ENCODE measurements at places on chromosomes 4 and X. TPM values are rescaled to one million over a fixed set of nuclear protein-coding genes. Genes with fewer than 3 reads are reported as not detected.

Gene IL21
- not detected for polyA plus RNA-seq

Gene DCX
- polyA plus RNA-seq, result 1.8 TPM

Gene PALLD
- 220 TPM for polyA plus RNA-seq

Gene SHROOM4
- polyA plus RNA-seq, result 16.3 TPM

Gene PAGE2B
- polyA plus RNA-seq, result not detected

Gene PTPN13
- 139 TPM for polyA plus RNA-seq

Gene IBSP
- polyA plus RNA-seq, result not detected

Gene MAGEE2
- 0.72 TPM for polyA plus RNA-seq

Gene DMP1
- not detected for polyA plus RNA-seq

Gene UNC5C
- 36.8 TPM for polyA plus RNA-seq

Gene PLAC8
- polyA plus RNA-seq, result 2.7 TPM

Gene PAGE4
- polyA plus RNA-seq, result 1.4 TPM

Gene CPXCR1
- not detected for polyA plus RNA-seq

Gene DDIT4L
- 2.7 TPM for polyA plus RNA-seq

Gene VEGFD
- 0.31 TPM for polyA plus RNA-seq

Gene UGT2B15
- 0.12 TPM for polyA plus RNA-seq

Gene TCEAL6
- polyA plus RNA-seq, result 0.54 TPM

Gene BMP3
- polyA plus RNA-seq, result 16.9 TPM

Gene TREX2
- polyA plus RNA-seq, result 0.24 TPM

Gene PLK4
- 26.4 TPM for polyA plus RNA-seq

Gene PI4K2B
- polyA plus RNA-seq, result 18.9 TPM
